ENCODE measurements at places on chromosomes 16 and 17. TPM values are rescaled to one million over a fixed set of nuclear protein-coding genes. Genes with fewer than 3 reads are reported as not detected.

Gene GJC1
- 21.4 TPM for total RNA-seq

Gene SPATA22
- 0.38 TPM for total RNA-seq

Gene KRTAP2-3
- 2.6 TPM for total RNA-seq

Gene CDH13
- 98.6 TPM for total RNA-seq

Gene MT1B
- not detected for total RNA-seq

Gene TRIM72
- not detected for total RNA-seq

Gene RPH3AL
- total RNA-seq = 18.0 TPM

Gene TCAP
- total RNA-seq = 0.16 TPM

Gene ST6GALNAC2
- total RNA-seq = 0.33 TPM

Gene HSPB9
- not detected for total RNA-seq

Gene ZNF688
- 11.8 TPM for total RNA-seq

Gene ZPBP2
- total RNA-seq = not detected

Gene ALOX12B
- total RNA-seq = 0.25 TPM

Gene KCTD2
- 14.3 TPM for total RNA-seq

Gene PDILT
- not detected for total RNA-seq

Gene ACSM2A
- 0.13 TPM for total RNA-seq

Gene MYH11
- under 0.01 TPM for total RNA-seq

Gene GOSR2
- 23.7 TPM for total RNA-seq

Gene TP53TG3B
- total RNA-seq = not detected
